GF-D8 (cell line): ENCODE measurements at places on chromosomes 12 and 14.

GRCh38 chr14:64870160-64870559 lies 9.5 kb downstream of the SPTB start:
- no peak for DNase-seq

- DNase-seq, result no peak
Observed at GRCh38 chr14:67853715-67854114, 34.1 kb downstream of the RAD51B start.

DNA sequence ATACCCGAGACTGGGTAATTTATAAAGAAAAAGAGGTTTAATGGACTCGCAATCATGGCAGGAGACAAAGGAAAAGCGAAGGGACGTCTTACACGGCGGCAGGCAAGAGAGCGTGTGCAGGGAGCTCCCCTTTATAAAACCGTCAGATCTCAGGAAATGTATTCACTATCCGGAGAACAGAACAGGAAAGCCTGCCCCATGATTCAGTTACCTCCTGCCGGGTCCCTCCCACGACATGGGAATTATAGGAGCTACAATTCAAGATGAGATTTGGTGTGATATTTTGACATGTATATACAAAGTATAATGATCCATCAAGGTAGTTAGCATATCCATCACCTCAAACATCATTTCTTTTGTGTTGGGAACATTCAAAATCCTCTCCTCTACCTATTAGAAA lies 2.3 kb upstream of the CDCA4 start:
- no peak for DNase-seq

DNA sequence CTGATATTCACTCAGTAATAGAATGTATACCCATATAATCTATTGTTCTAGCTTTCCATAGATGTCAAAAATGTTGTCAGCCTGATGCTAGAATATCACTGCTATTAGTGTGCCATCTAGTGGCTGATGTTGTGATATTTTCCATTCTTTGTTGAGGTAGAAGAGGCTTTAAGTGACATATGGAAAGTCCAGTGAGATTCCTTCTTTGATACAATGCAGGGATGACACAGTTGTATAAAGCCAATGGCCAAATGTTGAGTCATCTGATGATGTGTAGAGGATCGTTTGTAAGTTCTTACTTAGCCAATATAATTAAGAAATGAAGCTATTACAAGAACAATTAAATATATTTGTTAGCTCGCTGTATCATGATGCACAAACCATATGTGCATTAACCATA lies 58.1 kb upstream of the PCED1B start:
- no peak for DNase-seq

DNA sequence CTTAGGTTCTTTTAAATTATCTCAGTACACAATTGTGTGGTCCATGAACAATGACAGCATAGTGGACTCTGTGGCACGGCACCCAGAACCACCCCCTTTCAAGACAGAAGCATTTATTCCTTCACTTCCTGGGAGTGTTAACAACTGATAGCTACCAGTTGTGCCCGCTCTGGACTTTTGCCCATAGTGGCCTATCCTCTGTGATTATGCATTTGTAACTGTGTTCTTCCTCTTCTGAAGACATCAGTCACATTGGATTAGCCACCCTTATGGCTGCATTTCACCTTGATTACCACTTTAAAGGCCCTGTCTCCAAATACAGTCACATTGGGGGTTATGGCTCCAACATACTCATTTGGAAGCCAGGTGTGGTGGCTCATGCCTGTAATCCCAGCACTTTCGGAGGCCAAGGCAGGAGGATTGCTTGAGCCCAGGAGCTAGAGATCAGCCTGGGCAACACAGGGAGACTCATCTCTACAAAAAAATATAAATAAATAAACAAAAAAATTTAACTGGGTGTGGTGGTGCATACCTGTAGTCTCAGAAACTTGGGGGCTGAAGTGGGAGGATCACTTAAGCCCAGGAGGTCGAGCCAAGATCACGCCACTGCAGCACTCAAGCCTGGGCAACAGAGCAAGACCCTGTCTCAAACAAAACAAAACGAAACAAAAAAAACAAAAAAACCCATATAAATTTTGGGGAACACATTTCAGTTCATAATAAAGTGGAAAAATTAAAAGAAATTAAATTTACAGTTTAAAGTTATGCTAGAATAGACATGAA lies 27.6 kb upstream of the PHC1 start:
- DNase-seq, result no peak

GRCh38 chr14:91731018-91731417 lies 868 bp downstream of the CATSPERB start:
- DNase-seq, result no peak

- no peak for DNase-seq
Observed at GRCh38 chr12:87935216-87935615, 94.0 kb downstream of the C12orf50 start.

DNA sequence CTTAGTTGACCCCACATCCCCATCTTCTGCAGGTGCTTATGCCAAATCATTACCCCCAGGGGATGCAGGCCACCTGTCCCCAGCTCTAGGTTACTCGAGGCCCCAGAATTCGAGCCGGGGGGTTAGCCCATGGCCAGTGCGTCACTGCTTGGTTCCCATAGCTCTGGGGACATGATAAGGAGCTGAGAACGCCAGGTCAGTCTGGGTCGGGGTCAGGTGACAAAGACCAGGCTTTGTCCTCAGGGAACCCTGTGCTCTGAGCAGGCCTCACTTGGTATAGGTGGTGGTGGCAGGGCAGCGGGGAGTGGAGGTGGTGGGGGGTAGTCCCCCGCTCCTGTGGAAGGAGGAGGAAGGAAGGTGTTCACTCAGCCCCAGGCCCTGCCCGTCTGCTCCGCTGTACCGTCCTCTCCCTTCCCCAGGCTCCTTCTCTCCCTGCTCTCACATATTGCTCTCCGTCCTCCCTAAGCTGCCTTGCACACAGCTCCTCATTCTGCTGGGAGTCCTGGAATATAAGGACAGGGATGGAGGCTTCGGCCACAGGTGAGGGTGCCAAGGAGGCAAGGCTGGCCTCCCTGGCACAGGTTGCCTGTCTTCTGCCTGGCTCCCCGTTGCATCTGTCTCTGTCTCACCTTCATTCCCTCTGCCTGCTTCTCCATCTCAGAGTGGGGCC lies 2.0 kb upstream of the MYH6 start:
- DNase-seq, result no peak

GRCh38 chr14:71238835-71239234 lies 331.6 kb downstream of the PCNX1 start:
- no peak for DNase-seq

DNA sequence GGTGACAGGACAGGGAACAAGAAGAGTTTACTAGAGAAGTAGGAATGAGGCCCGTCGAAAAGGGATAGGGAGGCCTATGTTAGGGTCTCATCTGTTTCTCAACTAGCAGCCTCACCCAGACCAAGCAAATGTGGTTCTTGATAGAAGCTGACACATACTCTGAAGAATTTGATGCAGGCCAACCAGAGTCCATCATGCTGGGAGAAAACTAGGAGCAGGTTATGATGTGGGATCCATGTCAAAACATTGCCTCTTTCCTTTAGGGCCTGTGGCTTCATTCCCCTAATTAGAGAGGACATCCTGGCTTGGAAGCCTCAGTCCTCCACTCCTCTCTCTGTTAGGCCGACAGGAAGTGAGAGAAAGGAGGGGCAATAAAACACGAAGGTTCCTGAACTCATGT lies 122.8 kb downstream of the NTF3 start:
- no peak for DNase-seq

GRCh38 chr12:93708952-93709351 lies 31.8 kb downstream of the CRADD start:
- DNase-seq, result no peak

DNA sequence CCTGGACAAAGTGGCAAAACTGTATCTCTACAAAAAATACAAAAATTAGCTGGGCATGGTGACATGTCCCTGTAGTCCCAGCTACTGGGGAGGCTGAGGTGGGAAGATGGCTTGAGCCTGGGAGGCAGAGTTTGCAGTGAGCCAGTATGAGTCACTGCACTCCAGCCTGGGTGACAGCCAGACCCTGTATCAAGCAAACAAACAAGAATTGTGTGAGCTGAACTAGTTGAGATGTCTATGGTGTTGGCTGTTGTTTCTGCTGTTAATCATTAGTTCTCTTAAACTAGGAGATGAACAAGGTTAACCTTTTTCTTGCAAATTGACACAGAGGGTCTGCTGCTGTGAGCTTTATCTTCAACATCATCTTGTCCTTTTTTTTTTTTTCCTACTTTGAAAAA lies 23.6 kb downstream of the RASSF3 start:
- no peak for DNase-seq

DNA sequence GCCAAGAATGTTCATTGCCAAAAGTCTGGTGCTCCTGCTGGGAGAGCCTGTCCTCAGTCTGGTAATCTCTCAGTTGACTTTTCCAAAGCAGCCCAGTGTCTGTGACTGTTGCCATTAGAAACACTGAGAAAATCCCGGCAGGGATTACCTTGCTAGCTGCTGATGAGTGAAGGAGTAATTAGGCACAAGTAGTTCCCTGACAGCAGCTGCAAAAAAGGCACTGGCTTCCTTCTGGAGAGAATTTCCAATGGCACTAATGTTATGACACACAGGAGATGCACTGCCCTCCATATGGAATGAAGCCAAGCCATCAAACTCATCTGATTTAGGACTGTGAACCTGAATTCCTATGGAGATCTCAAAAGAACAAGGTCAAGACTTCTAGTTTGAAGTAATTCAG lies 1321.2 kb upstream of the SEL1L start:
- DNase-seq, result no peak

- DNase-seq, result no peak
Observed at GRCh38 chr12:28824849-28825248, 324.2 kb upstream of the FAR2 start.

- DNase-seq, result no peak
Observed at GRCh38 chr14:56552615-56553014, 27.0 kb upstream of the TMEM260 start.

GRCh38 chr12:67001251-67001650 lies 267.9 kb upstream of the CAND1 start:
- DNase-seq, result no peak

DNA sequence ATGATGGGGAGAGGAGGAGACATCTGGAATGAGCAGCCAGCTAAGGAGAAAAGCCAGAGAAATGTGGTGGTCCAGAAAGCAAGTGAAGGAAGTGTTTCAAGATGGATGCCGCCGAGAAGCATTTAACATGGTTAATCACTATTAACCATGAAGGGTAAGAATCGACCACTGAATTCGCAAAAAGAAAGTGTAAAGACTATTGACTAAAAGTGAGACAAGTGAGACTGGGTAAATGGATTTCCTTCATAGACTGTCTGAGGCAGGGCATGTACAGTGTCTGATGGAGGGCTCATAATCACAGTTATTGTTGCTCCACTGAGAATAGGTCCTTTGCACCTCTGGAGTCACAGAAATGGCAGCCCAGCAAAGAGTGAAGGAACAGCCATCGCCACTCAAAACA lies 25.3 kb upstream of the CLMN start:
- no peak for DNase-seq

DNA sequence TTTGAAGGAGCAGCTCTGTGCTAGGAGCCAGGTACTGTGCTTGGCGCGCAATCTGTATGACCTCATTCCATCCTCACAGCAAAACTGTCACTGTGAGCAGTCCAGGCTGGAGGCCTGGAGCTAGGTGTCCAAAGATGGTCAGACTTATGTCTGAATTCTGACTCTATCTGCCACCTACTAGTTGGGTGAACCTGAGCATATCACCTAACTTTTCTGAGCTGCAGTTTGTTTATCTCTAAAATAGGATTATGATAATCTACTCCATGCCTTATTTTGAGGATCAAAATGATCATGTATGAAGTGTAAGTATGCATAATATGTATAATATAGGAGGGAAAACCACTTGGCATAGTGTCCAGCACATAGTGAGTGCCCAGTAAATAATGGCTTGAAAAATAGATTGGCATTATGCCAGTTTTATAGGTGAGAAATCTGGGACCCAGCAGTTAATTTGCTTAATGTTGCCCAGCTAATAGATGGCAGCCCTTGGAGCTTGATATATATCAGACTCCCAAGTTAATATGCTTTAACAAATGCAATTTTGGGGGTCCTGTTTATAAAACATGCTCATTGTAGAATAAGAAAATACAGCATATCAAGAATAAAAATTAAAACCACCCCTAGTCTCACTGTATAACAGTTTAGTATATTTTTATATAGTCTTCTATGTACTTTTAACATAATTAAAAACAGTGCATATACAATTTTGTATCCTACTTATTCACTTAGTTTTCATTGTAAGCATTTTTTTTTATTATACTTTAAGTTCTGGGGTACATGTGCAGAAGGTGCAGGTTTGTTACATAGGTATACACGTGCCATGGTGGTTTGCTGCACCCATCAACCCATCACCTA lies 4.5 kb upstream of the JPH4 start:
- DNase-seq, result no peak

GRCh38 chr14:60573943-60574495 lies 65.1 kb downstream of the SIX6 start:
- no peak for DNase-seq

DNA sequence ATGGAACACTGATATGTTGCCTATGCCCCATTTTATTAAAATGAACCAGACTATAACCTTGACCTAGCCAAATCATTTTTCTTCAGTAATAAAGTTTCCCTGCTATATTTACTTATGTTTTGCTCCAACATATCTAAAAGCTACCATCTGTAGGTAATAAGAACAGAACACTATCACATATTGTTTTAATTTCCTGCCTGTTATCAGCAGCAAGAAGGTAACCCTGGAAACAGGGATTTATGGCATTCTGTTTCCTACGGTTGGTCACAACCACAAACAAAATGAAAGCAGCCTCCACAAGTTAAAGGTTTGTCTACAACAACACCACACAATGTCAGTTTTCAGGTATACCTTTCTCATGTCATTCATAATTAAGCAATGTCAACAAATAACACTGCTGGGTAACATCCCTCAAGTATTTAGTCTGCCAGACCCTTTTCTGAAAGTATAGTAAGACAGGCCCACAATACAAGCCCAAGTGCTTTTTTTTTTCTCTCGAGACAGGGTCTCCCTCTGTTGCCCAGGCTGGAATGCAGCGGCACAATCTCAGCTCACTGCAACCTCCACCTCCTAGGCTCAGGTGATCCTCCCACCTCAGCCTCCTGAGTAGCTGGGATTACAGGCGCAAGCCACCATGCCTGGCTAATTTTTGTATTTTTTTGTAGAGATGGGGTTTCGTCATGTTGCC lies 25.5 kb downstream of the GCH1 start:
- DNase-seq, result no peak

GRCh38 chr12:11209113-11209512 lies 22.4 kb upstream of the TAS2R42 start:
- DNase-seq, result no peak

GRCh38 chr14:102442241-102443211 lies 67.0 kb downstream of the ANKRD9 start:
- no peak for DNase-seq

- no peak for DNase-seq
Observed at GRCh38 chr12:6605421-6606330, 1.5 kb downstream of the CHD4 start.

DNA sequence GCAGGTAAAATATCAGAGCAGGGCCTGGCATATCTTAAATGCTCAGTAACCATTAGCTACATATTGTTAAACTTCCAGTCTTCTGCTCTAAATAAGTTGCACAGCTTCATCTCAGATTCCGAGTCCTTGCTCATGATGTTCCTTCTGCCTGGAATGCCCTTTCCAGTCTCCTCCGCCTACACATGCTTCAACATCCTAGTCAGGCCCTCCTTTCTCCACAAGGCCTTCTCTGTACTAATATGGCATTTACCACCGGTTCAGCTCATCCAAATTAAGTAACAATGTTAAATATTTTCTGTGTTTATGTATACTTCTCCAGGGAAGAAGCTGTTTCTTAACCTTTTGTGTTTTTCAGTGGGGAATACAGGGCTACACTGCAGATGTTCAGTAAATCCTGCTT lies 8.5 kb downstream of the DHH start:
- DNase-seq, result no peak
